Peyer's patch (tissue), 4 donors: ENCODE measurements at places on chromosomes 16 and 17. TPM values are rescaled to one million over a fixed set of nuclear protein-coding genes. Genes with fewer than 3 reads are reported as not detected.
A peak's percentile ranks its signal among the peaks of the same experiment; 100 is the strongest.

GRCh38 chr17:18119938-18120337 lies 11.4 kb downstream of the MYO15A start:
- no peak overlapping the region for H3K4me3 ChIP-seq
- H3K4me1 ChIP-seq, result no peaks in the 10 kb centered on the region
- no peak for DNase-seq
- H3K36me3 ChIP-seq, result no peaks in the 10 kb centered on the region
- H3K27ac ChIP-seq, result no peak overlapping the region

- H3K27ac ChIP-seq, result no peak overlapping the region
- no peaks in the 10 kb centered on the region for H3K27me3 ChIP-seq
- peaks cover 4% of the 10 kb centered on the region for H3K4me1 ChIP-seq
- no peak overlapping the region for H3K4me3 ChIP-seq
Measured at GRCh38 chr17:4520894-4521600, 22.4 kb downstream of the SPNS2 start.

- H3K27ac ChIP-seq, result no peak overlapping the region
- no peaks in the 10 kb centered on the region for H3K36me3 ChIP-seq
- no peaks in the 10 kb centered on the region for H3K4me1 ChIP-seq
- H3K27me3 ChIP-seq, result no peaks in the 10 kb centered on the region
Measured at GRCh38 chr17:32283745-32284201, 18.1 kb downstream of the RHBDL3 start.

- no peaks in the 10 kb centered on the region for H3K36me3 ChIP-seq
- no peak overlapping the region for H3K27ac ChIP-seq
- H3K4me3 ChIP-seq, result no peak overlapping the region
- H3K27me3 ChIP-seq, result no peaks in the 10 kb centered on the region
Measured at GRCh38 chr17:31631766-31632165, 227.3 kb downstream of the COPRS start.

- no peaks in the 10 kb centered on the region for H3K4me1 ChIP-seq
- no peaks in the 10 kb centered on the region for H3K36me3 ChIP-seq
- H3K27ac ChIP-seq, result no peak overlapping the region
- H3K4me3 ChIP-seq, result no peak overlapping the region
- no peaks in the 10 kb centered on the region for H3K27me3 ChIP-seq
- peak; percentile 62 for DNase-seq
Measured at GRCh38 chr17:80761110-80761871, 216.7 kb downstream of the RPTOR start.

Gene ZFP3
- total RNA-seq, result 13.7 TPM

Gene DNASE1L2
- 2.8 TPM for total RNA-seq

Gene DRC7
- total RNA-seq, result not detected

Gene SCGB1C2
- not detected for total RNA-seq

Gene ZNF200
- total RNA-seq, result 9.2 TPM

Gene OTOP3
- total RNA-seq, result 9.3 TPM
